ENCODE measurements at places on chromosomes 1 and 21. TPM values are rescaled to one million over a fixed set of nuclear protein-coding genes. Genes with fewer than 3 reads are reported as not detected.

- no peak for DNase-seq
These were observed 324.9 kb upstream of the NFIA start for GRCh38 chr1:60757485-60757884.

GRCh38 chr21:22585558-22585957 lies 1587.3 kb downstream of the NCAM2 start:
- no peak for DNase-seq

GRCh38 chr1:59504276-59504675 lies 207.4 kb downstream of the FGGY start:
- no peak for DNase-seq

DNA sequence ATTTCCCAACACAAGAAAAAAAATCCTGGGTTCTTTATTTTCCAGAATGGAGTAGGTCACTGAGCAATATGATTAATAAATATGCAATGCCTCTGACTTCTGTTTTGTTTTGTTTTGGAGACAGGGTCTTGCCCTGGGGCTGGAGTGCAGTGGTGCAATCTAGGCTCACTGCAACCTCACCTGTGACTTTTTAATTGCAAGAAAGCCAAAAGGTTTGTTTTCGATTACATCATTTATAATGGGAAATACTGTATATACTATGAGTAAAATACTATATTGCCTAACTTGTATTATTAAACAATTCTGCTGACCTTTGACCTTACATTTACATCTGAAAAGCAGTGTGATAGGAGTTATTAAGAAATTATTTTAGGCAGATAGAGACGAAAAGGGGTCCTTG lies 11.6 kb upstream of the CD46 start:
- DNase-seq: no peak

DNA sequence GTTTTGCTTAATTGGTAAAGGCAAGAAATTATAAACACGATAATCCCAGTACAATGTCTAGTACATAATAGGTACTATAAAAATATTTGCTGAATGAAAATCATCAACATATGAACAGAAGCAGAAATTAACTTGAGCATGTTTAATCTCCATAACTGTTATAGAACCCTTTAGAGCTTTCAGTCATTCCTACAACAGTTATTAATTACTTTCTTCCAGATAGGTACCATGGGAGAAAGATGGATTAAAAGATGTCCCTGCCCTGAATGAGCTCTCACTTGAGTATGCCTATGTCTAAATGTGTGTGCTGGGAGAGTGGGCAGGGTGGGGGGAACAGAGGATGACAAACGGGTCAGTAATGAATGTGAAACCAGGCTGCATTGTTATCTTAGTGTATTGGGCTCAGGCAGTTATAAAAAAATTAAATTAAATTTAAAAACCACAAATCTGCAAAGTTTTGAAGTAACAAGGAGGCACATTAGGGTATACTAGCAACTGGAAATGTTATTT lies 2.4 kb downstream of the EPS15 start:
- no peak for DNase-seq

DNA sequence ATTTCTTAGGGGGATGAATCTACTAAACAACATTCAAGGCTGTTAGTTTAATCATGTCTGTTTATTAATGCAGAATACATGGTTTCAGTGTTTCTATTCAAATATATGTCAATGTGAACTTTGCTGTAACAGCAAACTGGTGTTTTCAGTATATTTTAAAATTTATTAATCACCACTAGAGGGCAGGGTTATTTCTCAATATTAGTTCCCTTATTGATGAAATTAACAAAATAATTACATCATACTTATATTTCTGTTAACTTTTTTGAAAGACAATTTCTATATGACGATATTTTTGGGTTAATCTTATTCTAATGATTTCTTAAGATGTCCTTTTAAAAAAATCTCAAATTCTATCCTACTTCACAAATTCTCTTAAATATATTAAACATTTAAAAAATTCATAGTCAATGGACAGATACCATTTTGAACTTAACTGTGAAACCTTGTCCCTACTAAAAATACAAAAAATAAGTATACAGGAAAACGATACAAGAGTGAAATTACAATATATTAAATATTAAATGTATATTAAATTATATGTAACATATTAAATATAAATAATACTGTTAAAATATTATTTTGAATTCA lies 1034.1 kb upstream of the PRMT6 start:
- no peak for DNase-seq

GRCh38 chr1:161091796-161092507 lies 2.6 kb upstream of the NECTIN4 start:
- peak; percentile 18 for DNase-seq

DNA sequence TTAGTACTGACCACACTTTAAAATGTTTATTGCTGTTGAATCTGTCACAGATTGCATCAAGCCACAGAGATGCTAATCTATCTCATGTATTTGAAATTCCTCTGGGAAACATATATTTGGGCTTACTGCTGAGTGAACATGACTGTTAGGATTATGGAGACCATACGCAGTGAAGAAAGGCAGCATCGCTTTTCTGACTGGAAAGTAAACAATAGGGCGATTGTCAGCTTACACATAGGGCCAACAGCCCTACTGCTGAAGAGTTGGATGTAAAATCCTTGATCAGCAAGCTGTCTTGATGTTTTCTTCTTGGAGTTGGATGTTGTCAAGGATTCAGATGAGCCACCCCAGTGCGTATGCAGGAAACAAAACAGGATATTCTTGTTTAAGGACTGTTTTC lies 368.7 kb upstream of the ADGRL2 start:
- no peak for DNase-seq

- no peak for DNase-seq
These were observed 15.2 kb downstream of the ADCY10 start for GRCh38 chr1:167898578-167899222.

GRCh38 chr1:234750922-234751627 lies 141.1 kb upstream of the IRF2BP2 start:
- no peak for DNase-seq

DNA sequence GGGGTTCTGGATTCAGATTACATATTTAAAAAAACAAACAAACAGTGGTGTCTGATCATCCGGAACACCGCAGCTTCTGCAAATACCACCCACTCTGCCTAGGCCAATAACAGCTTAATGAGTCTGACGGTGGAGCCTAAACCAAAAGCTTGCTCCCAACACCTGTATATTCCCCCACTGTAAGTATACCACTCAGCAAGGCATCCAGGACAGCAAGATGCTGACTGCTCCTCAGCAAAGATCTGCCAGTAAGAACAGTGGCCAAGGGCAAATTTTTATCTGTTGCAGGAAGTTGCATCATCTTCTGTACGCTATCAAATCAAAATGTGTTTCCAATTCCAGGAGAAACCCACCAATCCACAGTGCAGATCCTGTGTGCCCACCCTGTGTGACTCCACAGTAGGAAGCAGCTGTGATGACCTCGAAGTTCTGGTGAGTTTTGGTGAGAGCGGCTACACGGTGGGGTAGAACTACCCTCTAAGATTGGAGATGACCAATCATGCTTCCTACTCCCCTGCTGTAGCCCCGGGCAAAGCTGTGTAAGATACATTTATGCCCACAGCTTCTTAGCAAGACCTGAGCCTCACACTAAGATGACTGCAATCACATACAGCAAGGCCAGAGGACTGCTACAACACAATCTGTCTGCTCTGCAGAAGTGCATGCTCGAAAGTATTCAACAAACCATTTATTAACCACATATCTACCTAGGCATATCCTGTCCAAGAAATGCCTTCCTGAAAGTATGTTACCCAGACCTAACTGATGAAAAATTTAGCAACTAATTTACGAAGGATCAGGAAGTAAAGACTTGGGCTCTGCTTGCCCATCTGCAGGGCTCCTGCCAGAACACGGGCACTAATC lies 30.5 kb downstream of the SIPA1L2 start:
- DNase-seq: no peak

DNA sequence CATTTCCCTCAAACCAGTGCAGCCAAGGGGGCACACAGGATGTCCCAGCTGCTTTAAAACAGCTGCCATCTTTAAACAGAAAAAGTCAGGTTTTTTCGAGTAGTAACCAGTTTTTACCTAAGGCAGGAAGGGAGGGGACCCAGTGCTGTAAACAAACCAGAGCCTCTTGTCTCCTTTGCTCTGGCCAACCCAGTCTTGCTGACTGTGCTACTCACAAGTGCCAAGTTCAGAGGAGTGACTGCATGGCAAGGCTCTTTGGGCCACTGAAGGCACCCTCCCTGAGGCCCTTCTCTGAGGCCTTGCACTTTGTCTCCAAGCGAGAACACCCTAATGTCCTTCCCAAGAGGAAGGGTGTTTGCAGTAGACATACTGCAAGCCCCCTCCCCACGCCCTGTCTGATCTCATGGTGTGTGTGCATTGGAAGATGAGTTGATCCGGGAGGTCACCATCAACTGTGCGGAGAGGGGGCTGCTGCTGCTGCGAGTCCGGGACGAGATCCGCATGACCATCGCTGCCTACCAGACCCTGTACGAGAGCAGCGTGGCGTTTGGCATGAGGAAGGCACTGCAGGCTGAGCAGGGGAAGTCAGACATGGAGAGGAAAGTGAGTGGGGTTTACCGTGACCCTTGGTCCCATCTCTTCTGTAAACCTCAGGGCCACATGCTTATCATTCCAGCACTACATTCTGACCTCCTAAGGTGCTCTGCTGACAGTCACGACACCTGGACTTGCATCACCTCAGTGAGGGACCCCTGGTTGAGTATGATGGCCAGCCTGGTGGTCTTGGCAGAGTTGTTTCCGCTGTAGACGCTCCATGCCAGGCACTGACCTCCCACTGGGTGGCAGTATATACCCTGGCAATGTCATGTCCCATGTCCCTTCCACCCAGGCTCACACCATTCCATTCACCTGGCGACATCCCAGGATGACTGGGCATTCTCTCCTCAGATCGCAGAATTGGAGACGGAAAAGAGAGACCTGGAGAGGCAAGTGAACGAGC lies 4.7 kb downstream of the DNALI1 start:
- DNase-seq: no peak

GRCh38 chr1:248183996-248184395 lies 9.4 kb downstream of the OR2M2 start:
- no peak for DNase-seq

- DNase-seq: no peak
These were observed 62.2 kb upstream of the SRSF10 start for GRCh38 chr1:24042315-24042714.

DNA sequence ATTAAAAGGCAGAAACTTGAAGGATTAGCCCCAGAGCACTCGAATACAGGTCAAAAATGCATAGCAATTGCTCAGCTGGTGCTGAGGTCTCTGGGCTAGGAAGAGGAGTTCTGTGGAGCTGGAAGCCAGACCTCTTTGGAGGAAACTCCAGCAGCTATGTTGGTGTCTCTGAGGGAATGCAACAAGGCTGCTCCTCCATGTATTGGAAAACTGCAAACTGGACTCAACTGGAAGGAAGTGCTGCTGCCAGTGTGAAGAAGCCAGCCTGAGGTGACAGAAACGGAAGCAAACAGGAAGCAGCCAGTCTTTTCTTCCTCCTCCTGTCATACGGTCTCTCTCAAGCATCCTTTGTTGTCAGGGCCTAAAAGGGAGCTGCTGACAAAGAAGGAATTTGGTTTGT lies 233.4 kb upstream of the FGGY start:
- DNase-seq: no peak

GRCh38 chr1:184362876-184363275 lies 24.0 kb upstream of the C1orf21 start:
- no peak for DNase-seq

Gene LCA5L
- total RNA-seq: 0.92 TPM

Gene B3GALT2
- 7.6 TPM for total RNA-seq

Gene GPR52
- total RNA-seq: 1.0 TPM

Gene CXADR
- 0.75 TPM for total RNA-seq

Gene MIXL1
- total RNA-seq: 0.17 TPM

Gene RNU1-1
- total RNA-seq: 1,438 TPM
